Stimulated activated naive CD8-positive, alpha-beta T cell treated with anti-CD3 and anti-CD28 coated beads, Interleukin-15, amount 100 ng/mL, for 72 hours (primary cell): ENCODE measurements at places on chromosomes 16 and 17.

DNA sequence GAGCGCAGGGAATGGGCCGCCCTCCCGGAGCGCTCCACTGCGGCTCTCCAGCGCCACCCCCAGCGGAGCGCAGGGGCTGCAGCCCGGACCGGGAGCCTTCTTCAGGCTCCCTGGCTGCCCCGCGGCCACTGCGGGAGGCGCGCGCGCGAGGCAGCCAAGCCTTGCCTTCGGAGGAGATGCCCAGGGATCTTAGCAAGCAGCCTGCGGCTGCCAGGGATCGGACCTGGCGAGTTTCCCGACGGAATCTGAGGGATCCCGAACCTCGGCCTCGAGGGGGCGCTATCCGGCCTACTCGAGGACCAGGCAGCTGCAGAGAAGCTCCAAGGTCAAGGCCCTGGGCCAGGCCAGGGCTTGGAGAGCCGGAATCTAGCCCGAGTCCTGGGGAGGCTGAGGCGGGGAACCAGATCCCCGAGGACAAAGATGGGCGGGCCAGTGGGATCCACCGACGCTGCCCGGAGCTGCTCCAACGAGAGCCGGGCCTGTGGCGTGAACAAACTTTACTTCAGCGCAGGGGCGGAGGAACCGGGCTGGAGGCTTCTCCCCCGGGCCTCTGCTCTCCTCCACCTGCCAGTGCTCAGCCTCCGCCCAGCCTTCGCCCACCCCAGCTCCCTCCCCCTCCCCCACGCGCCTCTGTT lies at the start of gene IRX6:
IRX6 (plus strand) TSS at position 567 of the 635 bp plus-strand sequence. CDS start 889 bp downstream, outside the sequence.
- DNase-seq = no peak

GRCh38 chr16:69116256-69116875 lies 10.9 kb downstream of the HAS3 start:
- no peak for DNase-seq

GRCh38 chr16:4241258-4241927 lies 487 bp downstream of the SRL start:
- no peak for DNase-seq

DNA sequence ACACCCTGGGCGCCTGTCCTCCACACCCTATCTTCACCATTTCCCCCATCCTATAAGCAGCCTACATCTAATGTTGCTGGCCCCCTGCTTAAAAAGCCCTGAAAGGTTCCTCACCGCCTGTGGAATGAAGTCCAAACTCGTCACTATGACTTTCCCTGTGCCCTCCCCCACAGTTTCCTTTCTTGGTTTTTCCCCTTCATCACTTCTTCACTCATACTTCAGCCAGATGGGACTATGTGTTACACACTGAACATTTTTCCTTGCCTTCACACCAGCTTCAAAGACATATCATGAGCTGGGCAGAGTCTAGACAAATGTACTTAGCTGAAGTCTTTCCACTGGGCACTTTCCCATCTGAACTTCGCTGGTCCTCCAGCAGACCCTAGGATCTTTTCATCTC lies 1.5 kb upstream of the MARCHF10 start:
- DNase-seq = no peak

- DNase-seq = no peak
Measured at GRCh38 chr16:80366023-80366422, 174.8 kb upstream of the DYNLRB2 start.

DNA sequence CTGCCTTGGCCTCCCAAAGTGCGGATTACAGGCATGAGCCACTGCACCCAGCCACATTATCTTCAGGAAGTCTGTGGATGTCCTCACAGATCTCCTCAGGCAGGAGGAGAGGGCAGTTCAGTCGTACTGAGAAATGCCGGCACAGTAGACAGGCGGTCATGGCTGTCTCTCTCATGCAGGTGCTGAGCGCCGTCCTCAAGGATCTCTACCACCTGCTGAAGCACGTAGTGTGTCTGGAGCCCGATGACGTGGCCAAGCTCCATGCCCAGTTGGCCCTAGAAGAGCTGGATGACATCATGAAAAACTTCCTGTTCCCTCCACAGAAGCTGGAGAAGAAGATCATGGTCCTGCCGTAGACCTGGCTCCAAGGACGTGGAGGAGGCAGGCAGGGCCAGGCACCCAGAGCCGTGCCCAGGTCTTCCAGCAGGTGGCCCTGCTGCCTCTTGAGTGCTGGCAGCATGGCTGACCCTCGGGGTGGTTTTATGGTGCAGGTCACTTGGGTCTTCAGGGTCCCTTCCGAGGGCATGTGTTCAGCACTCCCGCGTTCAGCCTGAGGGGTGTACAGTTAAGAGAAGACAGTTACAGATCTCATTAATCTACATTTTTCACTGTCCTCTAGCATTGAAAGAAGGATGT lies 22.0 kb upstream of the HAS3 start:
- no peak for DNase-seq

- no peak for DNase-seq
Measured at GRCh38 chr16:70473446-70474319, 19.3 kb downstream of the FCSK start.

- peak; percentile 64 for DNase-seq
Measured at GRCh38 chr16:57127037-57127763, 34.8 kb downstream of the CPNE2 start.

DNA sequence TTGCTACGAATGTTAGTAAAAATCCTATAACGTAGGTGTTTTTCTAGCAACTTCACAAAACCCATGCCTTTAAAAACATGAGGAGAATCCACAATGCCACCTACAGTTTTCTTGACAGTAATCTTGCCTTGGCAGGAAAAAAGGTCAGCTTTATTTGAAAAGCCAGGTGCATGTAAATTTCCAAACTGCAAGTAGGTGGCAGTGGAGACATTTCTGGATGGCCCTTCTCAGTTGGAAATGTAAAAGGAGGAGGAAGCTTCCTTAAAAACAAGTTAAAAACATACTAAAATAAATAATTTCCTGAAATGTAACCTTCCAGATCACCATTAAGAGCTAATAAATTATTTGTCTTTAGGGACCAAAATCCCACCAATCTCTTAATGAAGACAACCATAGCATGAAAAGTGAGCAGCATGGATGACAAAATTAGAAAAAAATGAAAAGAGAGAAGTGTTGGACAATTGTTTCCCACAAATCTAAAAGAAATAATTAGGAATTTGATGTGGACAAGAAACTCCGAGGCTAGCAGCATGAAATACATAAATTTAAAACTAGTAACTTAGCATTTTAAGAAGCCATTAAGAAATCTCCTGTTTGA lies 152.2 kb downstream of the SNX11 start:
- no peak for DNase-seq

- no peak for DNase-seq
Measured at GRCh38 chr16:89145406-89146161, 26.0 kb upstream of the CDH15 start.

DNA sequence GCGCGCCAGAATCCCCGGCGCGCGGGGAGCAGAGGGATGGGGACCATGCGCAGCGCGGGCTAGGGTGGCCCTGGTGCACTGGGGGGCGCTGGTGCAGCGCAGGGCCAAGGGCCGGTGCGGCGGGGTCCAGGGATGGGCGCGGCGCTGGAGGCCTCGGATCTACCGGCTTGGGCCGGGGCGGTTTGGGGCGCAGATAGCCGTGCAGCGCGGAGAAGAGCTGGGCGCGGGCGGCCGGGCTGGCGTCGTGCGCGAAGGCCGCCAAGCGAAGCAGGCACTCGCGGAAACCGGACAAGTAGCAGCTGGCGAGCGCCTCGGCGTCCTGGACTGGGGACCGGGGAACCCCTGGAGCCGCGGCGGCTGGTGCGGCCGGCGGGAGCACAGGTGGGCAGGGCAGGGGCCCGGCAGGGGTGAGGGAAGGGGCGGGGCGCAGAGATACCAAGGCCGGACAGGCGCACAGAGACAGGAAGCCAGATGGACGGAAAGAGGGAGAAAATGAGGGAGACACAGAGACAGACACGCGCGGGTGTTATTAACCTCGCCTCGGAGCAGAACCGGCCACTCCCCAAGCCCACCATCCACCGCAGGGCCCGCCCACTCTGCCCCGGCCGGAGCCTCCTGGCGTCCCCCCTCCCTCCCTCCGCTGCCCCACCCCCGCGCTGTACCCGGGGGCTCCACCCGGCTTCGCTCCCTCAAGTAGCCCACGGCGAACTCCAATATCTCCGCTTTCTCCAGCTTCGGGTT lies 2.1 kb downstream of the HES7 start:
- peak; percentile 81 for DNase-seq

GRCh38 chr17:81528651-81529436 lies 667 bp downstream of the FSCN2 start:
- no peak for DNase-seq

DNA sequence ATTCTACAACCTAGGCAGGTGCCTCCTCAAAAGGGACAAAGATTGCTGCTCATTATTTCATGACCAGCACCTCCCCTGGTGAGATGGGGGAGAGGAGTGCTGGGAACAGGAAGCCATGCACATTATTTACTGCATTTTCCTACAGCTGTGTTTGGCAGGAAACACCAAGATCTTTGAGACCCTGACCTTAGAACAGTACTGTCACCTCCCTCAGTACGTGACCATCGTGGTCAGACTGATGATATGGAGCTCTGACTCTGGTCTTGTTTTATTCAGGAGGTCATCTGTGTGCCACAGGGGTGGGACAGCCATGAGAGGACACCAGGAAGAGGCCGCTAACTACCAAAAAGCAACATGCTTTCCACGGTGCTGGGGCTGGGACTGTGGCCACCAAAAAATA lies 37.4 kb downstream of the USP22 start:
- DNase-seq = no peak

DNA sequence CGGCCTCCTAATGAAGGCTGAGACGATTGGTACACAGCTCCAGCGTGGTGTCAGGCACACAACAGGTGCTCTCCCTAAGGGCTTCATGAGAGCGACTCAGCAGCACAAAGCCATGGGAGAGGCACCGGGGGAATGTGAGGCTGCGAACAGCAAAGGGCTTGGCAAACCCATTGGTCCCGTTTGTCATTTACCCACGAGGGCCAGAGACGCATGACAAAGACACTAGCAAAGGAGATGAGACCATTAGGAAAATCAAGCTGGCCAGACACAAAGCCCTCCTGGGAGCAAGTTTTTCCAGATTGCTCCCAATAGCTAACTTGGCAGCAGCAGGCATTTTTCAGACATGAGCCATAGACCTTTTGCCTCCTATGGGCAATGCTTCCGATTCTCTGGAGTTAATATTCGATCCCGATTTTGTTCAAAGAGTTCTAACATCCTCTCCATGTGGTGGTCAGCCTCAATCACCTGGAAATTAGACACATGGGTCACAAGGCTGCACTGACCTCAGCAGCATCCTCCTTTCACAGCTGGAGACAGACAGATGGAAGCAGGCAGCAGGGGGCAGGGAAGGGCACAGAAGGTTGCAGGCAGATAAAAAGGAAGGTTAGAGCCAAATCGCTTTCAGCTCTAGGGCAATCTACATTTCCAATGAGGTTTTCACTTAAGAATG lies 38.2 kb downstream of the TK2 start:
- no peak for DNase-seq

- DNase-seq = no peak
Measured at GRCh38 chr17:36152639-36153120, 23.8 kb downstream of the TBC1D3B start.

- DNase-seq = no peak
Measured at GRCh38 chr17:72639711-72640110, 452.8 kb downstream of the SLC39A11 start.

DNA sequence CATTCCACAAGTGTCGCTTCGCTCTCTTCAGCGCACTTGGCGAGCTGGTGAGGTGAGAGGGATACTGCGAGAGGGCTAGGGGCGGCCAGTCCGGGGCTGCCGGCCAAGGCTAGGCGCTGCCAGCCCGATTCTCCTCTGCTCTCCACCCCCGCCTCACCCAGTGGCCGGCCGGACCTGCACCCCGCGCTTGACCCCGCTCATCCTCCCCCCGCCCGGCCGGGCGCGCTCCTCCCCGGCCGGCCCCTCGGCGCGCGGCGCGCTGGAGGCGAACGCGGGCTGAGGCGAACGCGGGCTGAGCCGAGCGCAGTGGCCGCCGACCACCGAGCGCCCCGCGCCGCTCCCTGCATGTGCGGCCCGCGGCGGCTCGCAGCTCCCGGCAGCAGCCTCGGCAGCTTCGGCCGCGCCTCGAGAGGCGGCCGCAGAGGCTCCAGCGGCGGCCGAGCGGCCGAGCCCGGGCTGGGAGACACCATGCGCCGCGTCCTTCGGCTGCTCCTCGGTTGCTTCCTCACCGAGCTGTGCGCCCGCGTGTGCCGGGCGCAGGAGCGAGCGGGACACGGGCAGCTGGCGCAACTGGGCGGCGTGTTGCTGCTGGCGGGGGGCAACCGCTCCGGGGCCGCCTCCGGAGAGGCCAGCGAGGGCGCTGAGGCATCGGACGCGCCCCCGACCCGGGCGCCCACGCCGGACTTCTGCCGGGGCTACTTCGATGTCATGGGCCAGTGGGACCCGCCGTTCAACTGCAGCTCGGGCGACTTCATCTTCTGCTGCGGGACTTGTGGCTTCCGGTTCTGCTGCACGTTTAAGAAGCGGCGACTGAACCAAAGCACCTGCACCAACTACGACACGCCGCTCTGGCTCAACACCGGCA lies at the start of gene SHISA9:
SHISA9 (plus strand) TSS at position 2 of the 865 bp plus-strand sequence.
- no peak for DNase-seq

- no peak for DNase-seq
Measured at GRCh38 chr17:51152766-51153209, 571 bp upstream of the NME1 start.

- no peak for DNase-seq
Measured at GRCh38 chr17:45639297-45639849, 144.7 kb upstream of the CRHR1 start.

DNA sequence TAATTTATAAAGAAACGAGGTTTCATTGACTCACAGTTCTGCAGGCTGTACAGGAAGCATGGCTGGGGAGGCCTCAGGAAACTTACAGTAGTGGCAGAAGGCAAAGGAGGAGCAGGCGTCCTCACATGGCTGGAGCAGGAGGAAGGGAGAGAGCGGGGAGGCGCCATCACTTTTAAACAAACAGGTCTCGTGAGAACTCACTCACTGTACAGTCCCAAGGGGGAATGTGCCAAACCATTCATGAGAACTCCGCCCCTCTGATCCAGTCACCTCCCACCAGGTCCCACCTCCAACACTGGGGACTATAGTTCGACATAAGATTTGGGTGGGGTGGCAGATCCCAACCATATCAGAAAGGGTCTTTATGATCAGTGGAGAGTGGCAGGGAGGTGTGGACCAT lies 392.4 kb upstream of the TNRC6C start:
- no peak for DNase-seq

DNA sequence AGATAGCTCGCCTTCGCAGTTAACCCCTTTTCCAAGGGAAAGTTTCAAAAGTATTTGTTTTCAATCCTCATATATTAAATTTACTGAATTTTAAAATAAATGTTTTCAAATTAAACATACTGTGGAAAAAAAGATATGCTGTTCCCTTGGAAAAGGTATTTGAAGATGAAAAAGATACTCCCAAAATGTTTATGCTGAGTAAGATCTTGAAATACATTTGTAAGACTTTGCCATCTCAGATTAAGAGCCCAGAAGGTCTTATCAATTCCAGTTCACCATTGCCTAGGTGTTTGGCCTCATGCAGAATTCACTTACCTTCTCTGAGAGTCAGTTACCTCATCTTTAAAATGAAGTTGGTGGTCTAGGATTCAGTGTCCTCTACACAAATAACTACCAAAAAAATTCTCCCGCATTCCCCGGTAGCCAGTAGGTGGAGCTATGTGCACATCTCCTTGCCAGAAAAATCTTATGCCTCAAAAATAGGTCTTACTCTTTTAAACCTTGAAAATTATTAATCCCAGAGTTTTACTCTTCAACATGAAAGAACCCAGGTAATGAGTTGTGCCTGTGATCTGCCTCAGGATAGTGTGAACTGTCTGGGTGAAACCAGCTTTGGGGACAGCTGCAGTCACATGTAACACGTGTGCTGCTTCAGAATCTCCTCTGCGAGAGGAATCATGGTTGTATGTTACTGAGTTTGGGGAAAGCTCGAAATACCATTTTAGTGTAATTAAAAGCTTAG lies 178.3 kb downstream of the MRTFB start:
- DNase-seq = peak; percentile 36
